Body of pancreas (tissue), 4 donors: ENCODE measurements at places on chromosomes 4 and X. TPM values are rescaled to one million over a fixed set of nuclear protein-coding genes. Genes with fewer than 3 reads are reported as not detected.
A peak's percentile ranks its signal among the peaks of the same experiment; 100 is the strongest.

DNA sequence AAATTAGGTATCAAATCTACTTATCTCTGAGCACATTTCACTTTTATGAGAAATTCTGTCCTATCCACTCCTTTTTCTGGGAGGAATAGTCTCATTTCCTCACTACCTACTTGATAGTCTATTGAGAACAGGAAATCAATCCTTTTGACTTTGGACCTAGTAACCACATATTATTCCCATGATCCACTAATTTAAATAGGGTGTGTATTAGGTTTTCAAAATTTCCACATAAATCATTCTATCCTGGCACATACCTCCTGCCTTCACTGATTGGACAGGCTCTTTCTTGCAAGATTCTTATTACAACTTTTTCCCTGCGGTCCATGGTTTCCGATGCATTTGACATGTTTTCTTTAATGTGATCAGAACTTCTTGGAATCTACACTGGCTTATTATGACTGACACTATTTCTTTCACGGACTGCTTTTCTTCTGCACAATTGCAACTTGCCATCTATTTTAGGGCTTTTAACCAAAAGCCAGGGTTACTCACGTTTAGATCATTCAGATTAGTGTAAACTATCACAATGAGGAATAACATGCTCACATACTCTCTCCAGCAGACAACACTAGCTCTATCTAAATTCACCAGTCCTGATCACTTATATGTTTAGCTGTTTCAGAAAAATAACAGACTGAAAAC, 419.9 kb upstream of the SLIT2 start:
- no peak for DNase-seq

DNA sequence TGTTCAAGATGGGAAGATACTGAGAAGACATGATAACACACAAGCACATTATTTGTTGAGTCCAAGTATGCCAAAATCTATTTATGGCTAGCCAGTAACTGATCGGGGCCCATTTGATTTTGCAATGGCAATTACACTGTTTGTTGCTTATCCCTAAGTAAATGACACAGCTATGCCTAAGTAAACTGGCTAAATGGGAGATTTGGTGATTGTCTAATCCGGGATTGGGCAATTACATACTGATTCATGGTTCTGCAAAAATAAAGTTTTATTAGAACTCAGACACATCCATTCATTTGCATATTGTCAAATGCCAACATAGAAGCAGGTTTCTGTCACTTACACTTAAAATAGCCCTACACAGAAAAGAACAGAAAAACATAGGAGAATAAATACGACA, 140.2 kb upstream of the TBL1X start:
- no peak for DNase-seq

GPM6B gene
- total RNA-seq, result under 0.01 TPM

DNA sequence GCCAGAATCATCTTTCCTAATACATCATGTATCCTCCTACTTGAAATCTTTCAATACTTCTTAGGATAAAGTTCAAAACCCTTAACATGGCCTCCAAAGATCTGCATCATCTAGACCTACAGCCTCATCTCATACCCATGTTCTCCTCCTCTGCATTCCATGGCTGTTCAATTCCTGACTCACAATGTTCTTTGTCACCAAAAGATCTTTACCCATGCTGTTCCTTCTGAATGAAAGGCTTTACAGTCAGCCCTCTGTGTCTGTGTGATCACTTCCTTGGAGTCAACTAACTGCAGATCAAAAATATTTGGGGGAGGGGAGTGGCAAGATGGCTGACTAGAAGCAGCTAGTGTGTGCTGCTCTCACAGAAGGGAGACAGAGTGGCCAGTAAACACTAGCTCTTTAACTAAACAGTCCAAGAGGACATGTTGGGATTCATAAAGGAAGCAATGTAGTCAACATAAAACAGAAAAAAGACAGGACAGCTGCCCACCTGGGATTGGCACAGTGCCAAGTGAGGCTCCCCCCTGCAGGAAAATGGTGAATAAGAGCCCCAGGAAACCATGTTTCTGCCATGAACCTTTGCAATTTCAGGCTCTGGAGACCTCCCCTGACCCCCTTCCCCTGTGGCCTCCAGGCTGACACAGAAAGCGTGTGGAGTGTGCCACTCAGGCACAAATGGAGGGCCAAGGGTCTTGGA, 31.9 kb downstream of the CBR4 start:
- no peak for DNase-seq

PAGE4 gene
- not detected for total RNA-seq

GRCh38 chrX:7110821-7111276, 36.7 kb upstream of the STS start:
- DNase-seq, result no peak

GRCh38 chr4:25439918-25440477, 62.9 kb downstream of the ANAPC4 start:
- DNase-seq, result peak; percentile 75
